Suppressor macrophage treated with lipopolysaccharide for 1 hour (primary cell): ENCODE measurements at places on chromosomes 4 and X.

GRCh38 chr4:140094438-140095420 is 59.3 kb downstream of the MAML3 start:
- peak; percentile 83 for DNase-seq

DNA sequence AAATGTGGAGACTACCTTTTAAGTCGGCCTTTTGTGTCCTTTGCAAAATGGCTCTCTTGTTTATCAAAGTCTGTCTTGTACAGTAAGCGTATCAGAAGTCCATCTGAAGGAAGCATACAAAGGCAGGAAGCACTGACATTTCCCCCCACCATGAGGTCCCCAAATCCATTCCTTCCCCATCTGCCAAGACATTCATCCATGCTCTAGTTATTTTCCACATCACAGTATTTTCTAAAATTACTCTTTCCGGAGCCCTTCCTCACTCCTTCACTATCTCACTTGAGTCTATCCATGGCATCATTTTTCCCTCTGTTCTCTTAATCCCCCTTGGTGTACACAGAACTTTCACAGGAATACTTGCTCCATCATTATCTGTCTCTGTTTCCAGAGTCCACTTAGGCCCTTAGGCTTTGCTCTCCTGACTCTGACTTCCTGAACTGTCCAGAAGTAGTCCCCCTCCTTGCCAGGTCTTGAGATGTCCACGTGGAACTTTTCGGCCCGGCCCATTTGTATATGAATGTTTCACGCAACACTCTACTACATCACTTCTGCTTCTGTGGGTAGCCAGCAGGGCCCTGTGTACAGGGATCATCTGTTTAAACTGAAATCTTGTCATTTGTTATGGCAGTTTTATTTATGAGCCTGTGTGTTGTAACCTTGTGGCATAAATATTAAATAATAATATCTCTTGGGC is 2.1 kb downstream of the SEL1L3 start:
- DNase-seq: peak; percentile 81

DNA sequence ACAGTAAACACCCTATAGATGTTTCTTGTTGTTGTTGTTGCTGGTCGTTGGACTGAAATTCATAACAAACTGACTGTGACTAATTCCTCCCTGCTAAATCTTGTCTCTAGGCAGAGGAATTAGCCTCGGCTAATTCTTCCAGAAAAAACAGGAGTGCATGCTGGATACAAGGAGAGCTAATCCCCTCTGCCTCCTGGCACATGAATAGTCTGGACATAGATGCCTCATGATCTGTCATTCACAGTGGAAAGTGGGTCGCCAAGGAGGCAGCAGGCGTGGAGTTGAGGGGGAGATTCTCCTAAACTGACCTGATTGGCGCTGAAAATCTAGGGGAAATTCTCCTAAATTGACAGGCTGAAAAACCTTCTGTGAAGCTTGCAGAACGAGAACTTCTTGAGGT is 220.1 kb downstream of the DCTD start:
- DNase-seq: no peak

- peak; percentile 75 for DNase-seq
Observed at GRCh38 chr4:88177983-88178625, 19.7 kb upstream of the ABCG2 start.

DNA sequence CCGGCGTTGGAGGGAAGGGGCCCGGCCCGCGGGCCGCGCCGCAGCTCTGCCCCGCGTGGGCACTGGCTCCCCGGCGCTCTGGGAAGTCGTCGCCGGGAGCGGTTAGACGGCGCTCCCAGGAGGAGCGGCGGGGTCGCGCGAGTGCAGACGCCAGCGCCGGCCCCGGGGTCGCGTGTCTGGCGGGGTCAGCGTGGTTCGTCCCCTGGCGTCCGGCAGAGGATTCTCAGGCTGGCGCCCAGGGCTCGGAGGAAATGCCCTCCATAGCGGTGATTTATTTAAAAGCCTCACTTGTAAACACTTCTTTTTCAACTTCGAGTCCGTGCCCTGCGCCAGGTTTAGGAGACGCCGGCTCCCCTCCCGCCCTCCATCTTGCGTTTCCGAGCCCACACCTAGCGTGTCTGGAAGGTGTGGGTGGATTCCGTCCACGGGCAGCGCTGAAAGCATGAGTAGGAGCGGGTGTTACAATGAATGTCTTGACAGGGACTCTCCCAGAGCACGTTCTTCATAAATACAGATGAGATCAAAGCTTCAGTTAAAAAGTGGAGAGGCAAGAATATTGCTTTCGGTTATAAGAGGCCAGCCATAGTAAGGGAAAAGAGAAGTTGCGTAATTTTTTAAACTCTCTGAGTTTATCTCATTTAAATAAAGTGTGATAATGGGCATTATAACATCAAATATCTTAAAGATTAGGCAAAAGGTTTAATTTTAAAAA is 692 bp downstream of the FAM241A start:
- peak; percentile 79 for DNase-seq
